Activated CD8-positive, alpha-beta T cell treated with anti-CD3 and anti-CD28 coated beads for 36 hours (primary cell): ENCODE measurements at places on chromosomes 5 and 9.

- no peak for DNase-seq
Observed at GRCh38 chr9:89896806-89897340, 292.1 kb downstream of the GADD45G start.

DNA sequence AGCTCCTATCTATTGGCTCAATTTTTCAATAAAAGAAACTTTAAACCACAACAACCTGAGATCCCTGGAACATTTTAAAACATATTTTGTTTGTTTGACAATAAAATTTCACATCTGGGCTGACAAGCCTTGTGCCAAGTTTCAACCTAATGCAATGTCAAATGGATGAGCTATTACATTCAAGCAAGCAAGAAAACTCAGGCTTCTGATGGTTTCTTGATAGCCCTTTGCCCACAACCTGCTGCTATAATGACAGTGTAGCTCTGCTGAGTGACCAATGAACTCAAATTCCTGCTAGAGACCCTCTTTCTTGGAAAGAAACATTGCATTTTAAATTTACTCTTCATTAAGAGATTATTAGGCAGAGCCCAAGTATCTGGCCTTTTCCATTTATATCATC lies 472.9 kb downstream of the ARHGEF28 start:
- no peak for DNase-seq

GRCh38 chr5:173311818-173312585 lies 16.2 kb downstream of the STC2 start:
- DNase-seq = no peak

- DNase-seq = no peak
Observed at GRCh38 chr5:171747061-171747859, 38.4 kb upstream of the SMIM23 start.

DNA sequence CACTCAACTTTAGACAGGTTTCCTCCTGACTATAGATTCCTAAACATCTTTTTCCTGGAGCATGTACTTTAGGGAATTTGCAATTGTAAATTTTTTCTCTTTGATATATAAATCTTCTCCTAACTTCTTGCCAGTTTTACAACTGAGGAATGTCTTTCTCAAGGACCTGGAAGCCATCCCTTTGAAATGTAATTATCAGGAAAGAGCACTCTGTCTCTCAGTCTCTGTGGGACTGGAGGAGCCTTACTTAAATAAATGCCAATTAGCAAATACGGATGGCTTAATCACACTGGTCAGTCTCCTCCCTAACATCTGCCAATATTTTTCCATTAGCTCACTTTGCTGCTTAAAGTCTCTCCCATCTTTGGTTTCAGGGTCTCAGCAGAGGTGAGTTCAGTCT lies 344.3 kb upstream of the ARRDC3 start:
- no peak for DNase-seq

GRCh38 chr9:112439825-112440224 lies 46.8 kb upstream of the KIAA1958 start:
- DNase-seq = no peak

- DNase-seq = no peak
Observed at GRCh38 chr9:104836767-104837166, 72.8 kb downstream of the NIPSNAP3B start.
